PC-9 (cell line): ENCODE measurements at places on chromosomes 5 and 9. TPM values are rescaled to one million over a fixed set of nuclear protein-coding genes. Genes with fewer than 3 reads are reported as not detected.
A peak's percentile ranks its signal among the peaks of the same experiment; 100 is the strongest.

- H3K27ac ChIP-seq = peak overlapping the region; percentile 92
- H3K4me1 ChIP-seq = peaks cover 54% of the 10 kb centered on the region
- DNase-seq = no peak
- no peaks in the 10 kb centered on the region for H3K27me3 ChIP-seq
- 0 out of 2 replicates have a peak, but pooled peaks cover 4% of the 10 kb centered on the region for H3K36me3 ChIP-seq
- peak overlapping the region; percentile 56 for H3K4me3 ChIP-seq
Measured at GRCh38 chr9:22238809-22239684, 207.6 kb upstream of the DMRTA1 start.

GRCh38 chr9:116493183-116493860, 193.8 kb upstream of the TRIM32 start:
- H3K36me3 ChIP-seq = no peaks in the 10 kb centered on the region
- no peaks in the 10 kb centered on the region for H3K27me3 ChIP-seq
- no peaks in the 10 kb centered on the region for H3K4me1 ChIP-seq
- H3K27ac ChIP-seq = no peak overlapping the region
- no peak for DNase-seq

DNA sequence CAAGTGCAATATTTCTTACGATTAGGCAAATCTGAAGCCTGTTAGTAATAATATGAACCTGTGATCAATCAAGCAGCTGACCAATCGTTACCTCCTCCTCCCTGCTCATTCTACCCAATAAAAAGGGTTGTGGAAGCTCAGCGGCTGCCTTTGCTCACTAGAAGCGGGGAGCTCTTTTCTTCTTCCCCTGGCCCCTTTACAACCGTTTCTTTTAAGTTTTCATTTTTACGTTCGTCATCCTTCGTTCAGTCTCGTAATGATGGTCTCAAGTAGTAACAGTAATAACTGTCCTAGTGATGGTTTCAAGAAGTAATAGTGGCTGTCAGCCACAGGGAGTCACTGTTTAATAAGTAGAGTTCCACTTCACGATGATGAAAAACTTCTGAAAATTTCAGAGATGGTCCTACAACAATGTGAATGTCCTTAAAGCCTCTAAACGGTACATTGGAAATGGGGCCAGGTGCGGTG, 6.2 kb downstream of the UGT3A2 start:
- no peak overlapping the region for H3K27ac ChIP-seq
- no peak overlapping the region for H3K4me3 ChIP-seq
- H3K4me1 ChIP-seq = no peaks in the 10 kb centered on the region; the same call in 1 of the 2 replicates
- no peaks in the 10 kb centered on the region for H3K36me3 ChIP-seq
- peaks cover 37% of the 10 kb centered on the region for H3K27me3 ChIP-seq

GRCh38 chr5:109410389-109411148, 795 bp upstream of the PJA2 start:
- no peaks in the 10 kb centered on the region for H3K27me3 ChIP-seq
- peak overlapping the region; percentile 81 for H3K27ac ChIP-seq
- DNase-seq = peak; percentile 72
- H3K4me3 ChIP-seq = peak overlapping the region; percentile 63
- no peaks in the 10 kb centered on the region for H3K36me3 ChIP-seq
- peaks cover 34% of the 10 kb centered on the region for H3K4me1 ChIP-seq

- no peak for DNase-seq
- no peaks in the 10 kb centered on the region for H3K27me3 ChIP-seq
- H3K27ac ChIP-seq = 0 out of 2 replicates have a peak overlapping the region, but pooled peaks have one; percentile 12
- H3K36me3 ChIP-seq = peaks cover 17% of the 10 kb centered on the region
Measured at GRCh38 chr5:140282266-140282665, 20.6 kb downstream of the PFDN1 start.

GRCh38 chr9:129725795-129726251, 27.0 kb downstream of the PTGES start:
- no peaks in the 10 kb centered on the region for H3K27me3 ChIP-seq
- H3K4me1 ChIP-seq = no peaks in the 10 kb centered on the region
- H3K4me3 ChIP-seq = no peak overlapping the region
- no peak overlapping the region for H3K27ac ChIP-seq
- no peaks in the 10 kb centered on the region for H3K36me3 ChIP-seq
- no peak for DNase-seq

- no peaks in the 10 kb centered on the region for H3K36me3 ChIP-seq
- H3K27ac ChIP-seq = no peak overlapping the region
- H3K4me3 ChIP-seq = no peak overlapping the region
- H3K27me3 ChIP-seq = peaks cover 5% of the 10 kb centered on the region; the same call in 1 of the 2 replicates
Measured at GRCh38 chr9:84839541-84839940, 170.0 kb downstream of the NTRK2 start.

GRCh38 chr9:124415852-124416484, 726 bp upstream of the PSMB7 start:
- H3K4me3 ChIP-seq = peak overlapping the region; percentile 90; the same call in 1 of the 2 replicates
- DNase-seq = no peak
- H3K4me1 ChIP-seq = peaks cover 35% of the 10 kb centered on the region
- no peak overlapping the region for H3K27ac ChIP-seq

DNA sequence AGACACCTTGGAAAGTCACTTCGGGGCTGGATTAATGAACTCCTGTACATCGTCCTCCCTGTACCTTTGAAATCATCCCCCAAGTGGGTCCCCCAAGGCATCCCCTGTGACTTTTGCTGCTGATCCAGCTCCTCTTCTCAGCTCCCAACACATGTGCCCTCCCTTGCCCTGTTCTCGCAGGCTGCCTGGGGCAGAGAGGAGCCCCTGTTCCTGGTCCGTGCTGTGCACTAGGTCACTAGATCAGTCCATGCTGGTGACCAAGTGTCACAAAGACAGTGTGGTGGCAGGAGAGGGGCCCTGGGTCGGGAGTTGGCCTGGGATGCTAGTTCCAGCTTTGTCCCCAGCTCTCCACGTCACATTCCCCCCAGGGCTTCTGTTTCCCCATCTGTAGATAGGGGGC, 79.3 kb upstream of the BARHL1 start:
- no peaks in the 10 kb centered on the region for H3K4me1 ChIP-seq
- H3K36me3 ChIP-seq = no peaks in the 10 kb centered on the region
- H3K4me3 ChIP-seq = no peak overlapping the region
- peaks cover 90% of the 10 kb centered on the region for H3K27me3 ChIP-seq

GRCh38 chr9:33446240-33446945, 1.0 kb downstream of the AQP3 start:
- no peaks in the 10 kb centered on the region for H3K36me3 ChIP-seq
- H3K4me3 ChIP-seq = no peak overlapping the region
- no peak overlapping the region for H3K27ac ChIP-seq
- DNase-seq = no peak
- peaks cover 54% of the 10 kb centered on the region for H3K4me1 ChIP-seq

- H3K27ac ChIP-seq = no peak overlapping the region
- H3K27me3 ChIP-seq = no peaks in the 10 kb centered on the region
- no peaks in the 10 kb centered on the region for H3K4me1 ChIP-seq
- no peak for DNase-seq
- no peak overlapping the region for H3K4me3 ChIP-seq
Measured at GRCh38 chr9:11992866-11993265, 700.3 kb upstream of the TYRP1 start.

GRCh38 chr5:133846478-133847226, 121.8 kb downstream of the C5orf15 start:
- no peak for DNase-seq
- H3K27me3 ChIP-seq = no peaks in the 10 kb centered on the region
- H3K4me1 ChIP-seq = 0 out of 2 replicates have a peak, but pooled peaks cover 7% of the 10 kb centered on the region
- H3K36me3 ChIP-seq = no peaks in the 10 kb centered on the region

DNA sequence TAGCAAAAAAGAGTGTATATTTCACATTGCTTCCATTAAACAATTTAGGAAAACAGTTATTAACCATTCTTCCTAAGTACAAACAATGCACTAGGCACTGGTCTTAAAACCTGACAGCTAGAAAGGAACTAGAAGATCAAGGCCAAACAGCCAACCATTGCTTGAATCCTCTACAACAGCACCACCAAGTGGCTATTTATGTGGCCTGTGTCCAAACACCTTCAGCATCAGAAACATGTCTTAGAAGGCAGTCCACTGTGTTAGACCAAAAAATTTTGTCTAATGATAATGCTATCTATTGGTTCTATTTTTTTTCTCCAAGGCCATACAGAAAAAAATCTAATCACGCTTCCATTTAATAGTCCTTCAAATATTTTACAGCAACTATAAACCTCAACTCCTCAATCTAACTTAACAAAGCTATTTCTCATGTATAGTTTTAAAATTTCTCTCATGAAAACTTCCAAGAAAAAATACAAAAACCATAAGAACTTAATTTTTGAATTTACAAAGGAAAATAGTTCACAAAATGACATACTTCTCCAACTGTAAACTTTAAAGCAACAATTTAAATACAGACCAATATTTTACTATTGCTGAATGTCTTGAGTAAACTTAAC, 36.1 kb downstream of the CAAP1 start:
- H3K27me3 ChIP-seq = no peaks in the 10 kb centered on the region
- peak; percentile 37 for DNase-seq
- no peaks in the 10 kb centered on the region for H3K4me1 ChIP-seq
- H3K4me3 ChIP-seq = no peak overlapping the region
- no peaks in the 10 kb centered on the region for H3K36me3 ChIP-seq

Gene SLC6A18
- not detected in 2 replicates for total RNA-seq

Gene LCNL1
- 0.41 and 0.43 TPM in 2 replicates for total RNA-seq

Gene LIFR
- total RNA-seq = 22.0 and 28.6 TPM in 2 replicates

Gene PCDHB7
- not detected in 2 replicates for total RNA-seq

Gene CCDC171
- total RNA-seq = 2.4 and 2.5 TPM in 2 replicates

Gene SPARC
- 68.7 and 84.1 TPM in 2 replicates for total RNA-seq

Gene FBXO4
- 27.8 and 30.4 TPM in 2 replicates for total RNA-seq

Gene KCNMB1
- not detected in 2 replicates for total RNA-seq

Gene C5
- 11.5 and 13.0 TPM in 2 replicates for total RNA-seq
